ENCODE measurements at places on chromosomes 5 and 9.
A peak's percentile ranks its signal among the peaks of the same experiment; 100 is the strongest.

- DNase-seq = no peak
Measured at GRCh38 chr5:156641686-156642085, 208.4 kb upstream of the PPP1R2B start.

GRCh38 chr9:19769213-19769612 lies 19.6 kb downstream of the SLC24A2 start:
- no peak for DNase-seq

GRCh38 chr5:37738865-37739488 lies 100.9 kb downstream of the GDNF start:
- no peak for DNase-seq

GRCh38 chr5:15117688-15118087 lies 246.1 kb upstream of the ANKH start:
- no peak for DNase-seq

- DNase-seq = no peak
Measured at GRCh38 chr5:23703940-23704855, 196.8 kb downstream of the PRDM9 start.

- no peak for DNase-seq
Measured at GRCh38 chr9:2319421-2319820, 302.2 kb upstream of the VLDLR start.

DNA sequence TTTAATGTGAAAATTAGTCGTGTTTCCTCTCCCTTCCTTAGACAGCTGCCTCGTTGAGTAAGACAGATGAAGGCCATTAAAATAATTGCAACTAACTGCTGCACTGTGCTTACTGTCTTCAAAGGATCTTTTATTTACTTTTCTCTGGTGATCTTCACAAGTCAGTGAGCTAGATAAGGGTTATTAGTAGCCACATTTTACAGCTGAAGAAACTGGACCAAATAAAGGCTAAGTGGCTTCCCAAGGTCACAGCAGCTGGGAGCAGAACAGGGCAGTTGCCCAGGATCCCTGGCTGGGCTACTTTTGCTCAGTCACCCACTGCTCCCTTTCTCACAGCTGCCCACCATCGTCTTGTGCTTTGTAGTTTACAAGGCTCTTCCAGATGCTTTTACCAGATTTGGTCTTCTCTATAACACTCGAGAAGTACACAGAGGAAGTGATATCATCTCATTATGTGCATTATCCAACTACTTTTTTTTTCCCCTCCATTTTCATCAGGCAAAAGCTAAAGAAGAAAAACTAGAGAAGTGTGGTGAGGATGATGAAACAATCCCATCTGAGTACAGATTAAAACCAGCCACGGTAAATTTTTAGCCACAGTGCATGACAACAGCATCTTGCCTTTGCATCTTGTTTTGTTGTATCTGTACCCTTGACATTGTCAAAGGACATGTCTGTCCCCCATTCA lies 61.8 kb downstream of the ERAP1 start:
- DNase-seq = no peak

- DNase-seq = no peak
Measured at GRCh38 chr5:3131161-3131560, 379.7 kb upstream of the IRX2 start.

DNA sequence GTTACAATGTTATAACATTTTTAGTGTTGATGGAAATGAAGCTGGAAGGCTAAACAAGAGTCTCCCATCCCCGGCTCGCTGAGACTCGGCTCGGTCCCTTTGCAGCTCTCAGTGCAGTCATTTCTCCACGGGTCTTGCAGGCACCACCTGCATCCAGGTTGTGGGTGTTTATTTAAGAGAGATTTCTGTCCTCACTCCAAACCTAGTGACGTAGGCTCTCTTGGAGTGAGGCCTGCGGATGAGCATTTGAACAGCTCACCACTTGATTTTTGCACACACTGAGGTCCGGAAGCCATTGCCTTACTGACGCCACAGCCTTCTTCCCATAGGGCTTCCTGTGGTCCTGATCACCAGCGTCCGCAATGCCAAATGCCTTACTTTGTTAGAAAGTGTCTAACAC lies 197.7 kb upstream of the OTULINL start:
- DNase-seq = no peak

GRCh38 chr5:64595031-64595855 lies 89.4 kb downstream of the RGS7BP start:
- no peak for DNase-seq

DNA sequence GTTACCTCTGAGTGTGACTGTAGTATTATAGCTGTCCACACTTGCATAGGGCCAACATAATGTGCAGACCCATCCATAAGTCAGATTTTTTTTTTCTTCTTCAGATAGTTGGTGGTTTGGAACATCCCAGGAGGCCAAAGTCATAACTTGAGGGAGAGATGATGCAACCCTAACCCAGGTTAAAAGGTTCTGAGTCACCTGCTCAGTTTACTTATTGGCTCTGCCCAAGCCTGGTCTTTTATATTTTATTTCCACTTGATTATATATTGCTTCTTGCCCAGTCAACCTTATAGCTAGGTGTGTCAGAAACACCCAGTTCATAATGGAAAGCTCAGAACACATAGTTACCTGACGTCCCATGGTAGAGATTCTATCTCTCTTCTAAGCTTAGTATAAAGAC lies 113.1 kb upstream of the PCSK1 start:
- DNase-seq = no peak

GRCh38 chr5:176492431-176492830 lies 44.2 kb downstream of the FAF2 start:
- DNase-seq = no peak

DNA sequence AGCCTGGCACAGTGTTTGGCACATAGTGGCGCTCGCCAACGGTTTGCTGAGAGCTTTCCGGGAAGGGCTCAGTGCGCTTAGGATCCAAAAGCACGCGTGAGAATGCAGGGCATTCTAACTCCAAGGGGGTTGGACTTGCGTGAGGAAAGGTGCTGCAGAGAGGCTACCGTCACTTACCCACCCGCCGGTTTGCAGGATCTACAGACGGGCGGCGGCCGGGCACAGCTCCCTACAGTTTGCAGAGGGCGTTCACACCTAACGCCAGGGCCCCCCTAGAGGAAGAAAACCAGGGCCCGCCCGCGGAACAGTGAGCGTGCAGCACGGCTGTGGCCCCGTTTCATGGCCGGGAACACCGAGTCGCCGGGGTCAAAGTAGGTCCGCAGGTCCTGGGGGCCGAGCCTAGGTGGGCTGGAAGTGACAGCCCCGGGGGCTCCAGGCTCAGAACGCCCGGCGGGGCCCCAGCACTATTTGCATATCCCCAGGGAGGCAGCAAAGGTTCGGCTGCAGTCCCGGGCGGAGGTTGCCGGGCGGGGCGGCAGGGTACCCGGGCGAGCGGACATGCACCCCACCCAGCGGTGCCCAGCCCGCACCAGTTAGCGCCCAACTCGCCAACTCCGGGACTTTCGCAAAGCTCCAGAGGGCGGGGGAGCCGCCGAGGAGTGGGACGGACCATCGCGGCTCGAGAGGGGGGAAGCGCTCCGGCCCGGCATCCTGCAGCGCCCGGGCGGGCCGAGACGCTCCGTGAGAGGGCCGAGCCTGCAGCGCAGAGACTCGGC lies 526 bp upstream of the GALNT10 start:
- peak; percentile 69 for DNase-seq

GRCh38 chr9:20405616-20406015 lies 216.7 kb downstream of the MLLT3 start:
- DNase-seq = no peak

- DNase-seq = no peak
Measured at GRCh38 chr5:139394654-139395566, at the start of gene PROB1. Gene PROB1 (minus strand): TSS chr5:139395104. CDS start chr5:139395081, 23 bp downstream.

GRCh38 chr5:60789551-60789950 lies 54.5 kb downstream of the ELOVL7 start:
- no peak for DNase-seq

DNA sequence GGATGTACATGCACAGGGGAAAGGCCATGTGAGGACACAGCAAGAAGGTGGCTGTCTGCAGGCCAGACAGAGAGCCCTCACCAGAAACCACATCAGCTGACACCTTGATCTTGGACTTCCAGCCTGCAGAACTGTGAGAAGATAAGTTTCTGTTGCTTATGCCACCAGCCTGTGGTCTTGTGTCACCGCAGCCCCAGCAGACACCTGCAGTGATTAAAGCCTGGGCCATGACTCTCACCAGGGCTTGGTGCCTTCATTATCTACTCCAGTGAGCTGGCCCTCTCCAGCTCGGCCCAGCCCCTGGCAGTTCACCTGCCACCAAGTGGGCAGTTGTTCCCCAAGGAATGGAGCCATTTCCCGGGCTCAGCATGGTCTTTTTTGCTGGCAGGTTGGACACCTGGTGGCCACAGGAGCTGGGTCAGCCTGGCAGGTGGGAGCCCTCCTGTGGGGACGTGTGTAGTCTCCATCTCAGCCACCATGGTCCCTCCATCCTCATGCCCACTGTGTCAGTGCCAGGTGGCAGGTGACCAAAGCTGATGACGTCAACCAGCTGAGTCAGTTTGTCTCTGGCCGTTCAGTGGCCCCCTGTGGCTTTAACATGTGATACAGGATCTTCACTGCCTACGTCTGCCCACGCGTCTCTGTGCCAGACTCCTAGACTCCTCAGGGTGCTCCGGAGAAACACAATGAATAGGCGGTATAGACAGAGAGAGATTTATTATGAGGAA lies 99.9 kb upstream of the PPP1R26 start:
- DNase-seq = no peak

DNA sequence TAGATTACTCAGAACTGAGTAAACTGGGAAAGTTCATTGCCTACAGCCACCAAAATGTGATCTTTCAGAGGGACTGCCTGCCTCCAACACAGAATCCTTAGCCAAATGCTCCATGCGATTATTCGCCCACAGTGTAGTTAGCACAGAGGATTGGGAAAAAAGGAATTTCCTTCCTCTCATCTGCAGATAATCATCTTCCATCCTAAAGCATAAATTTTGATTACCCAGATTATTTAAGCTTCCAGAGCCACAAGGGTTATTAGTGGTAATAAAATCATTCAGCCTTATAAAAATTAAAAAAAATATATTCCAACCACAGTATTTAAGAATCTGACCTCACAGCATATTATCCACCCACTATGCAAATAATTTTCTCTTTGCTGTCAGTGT lies 285.3 kb upstream of the GRAMD2B start:
- no peak for DNase-seq

DNA sequence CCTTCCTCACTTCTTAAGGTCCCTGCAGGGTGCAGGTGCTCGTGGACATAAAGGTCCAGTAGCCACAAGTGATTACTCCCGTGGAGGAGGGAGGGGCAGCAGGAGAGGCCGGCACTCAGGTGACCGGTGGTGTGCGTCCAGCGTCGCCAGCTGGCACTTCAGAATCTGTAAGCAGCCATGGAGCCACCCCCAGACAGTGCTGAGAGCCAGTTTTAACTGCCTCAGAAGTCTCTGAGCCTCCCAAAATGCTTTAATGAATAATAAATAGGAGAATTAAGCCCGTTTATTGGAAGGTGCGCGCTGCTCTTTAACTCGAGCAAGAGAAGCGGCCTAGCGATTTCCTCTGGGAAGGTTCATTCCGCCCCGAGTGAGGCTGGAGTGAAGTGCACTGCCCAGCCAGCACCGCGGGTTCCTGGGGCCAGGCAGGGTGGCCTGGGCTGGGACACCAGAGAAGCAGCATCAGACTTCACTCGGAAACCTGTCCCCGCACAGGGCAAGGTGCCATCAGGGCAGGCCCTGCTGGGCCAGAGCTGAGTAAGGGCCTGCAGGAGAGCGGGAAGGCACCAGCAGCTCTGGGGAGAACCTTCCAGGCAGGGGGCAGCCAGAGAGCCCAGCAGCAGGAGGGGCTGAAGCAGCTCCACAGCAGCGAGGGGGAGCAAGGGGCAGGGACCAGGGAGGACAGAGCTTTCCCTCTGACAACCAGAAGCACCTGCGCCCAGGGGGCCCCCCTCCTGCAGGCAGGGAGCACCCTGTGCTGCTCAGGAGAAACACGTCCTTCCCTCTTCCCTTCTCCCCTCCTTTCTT lies 61.2 kb downstream of the VAV2 start:
- no peak for DNase-seq

GRCh38 chr9:115115117-115115880 lies 2.7 kb downstream of the TNC start:
- DNase-seq = no peak

GRCh38 chr5:16616536-16617273 lies at the start of gene RETREG1:
Gene RETREG1 (minus strand): TSS chr5:16616997. CDS start chr5:16616971, 26 bp downstream.
- peak; percentile 72 for DNase-seq

GRCh38 chr9:128339761-128340690 lies at the start of gene SLC27A4:
Gene SLC27A4 (plus strand): TSS chr9:128340527. CDS start chr9:128343133, 2,606 bp downstream.
- peak; percentile 75 for DNase-seq

GRCh38 chr5:133503511-133503910 lies 108.8 kb downstream of the FSTL4 start:
- no peak for DNase-seq
